ENCODE measurements at places on chromosomes 5 and 9. TPM values are rescaled to one million over a fixed set of nuclear protein-coding genes. Genes with fewer than 3 reads are reported as not detected.

- DNase-seq: no peak
These were observed 4.1 kb downstream of the PAX5 start for GRCh38 chr9:37029776-37030610.

DNA sequence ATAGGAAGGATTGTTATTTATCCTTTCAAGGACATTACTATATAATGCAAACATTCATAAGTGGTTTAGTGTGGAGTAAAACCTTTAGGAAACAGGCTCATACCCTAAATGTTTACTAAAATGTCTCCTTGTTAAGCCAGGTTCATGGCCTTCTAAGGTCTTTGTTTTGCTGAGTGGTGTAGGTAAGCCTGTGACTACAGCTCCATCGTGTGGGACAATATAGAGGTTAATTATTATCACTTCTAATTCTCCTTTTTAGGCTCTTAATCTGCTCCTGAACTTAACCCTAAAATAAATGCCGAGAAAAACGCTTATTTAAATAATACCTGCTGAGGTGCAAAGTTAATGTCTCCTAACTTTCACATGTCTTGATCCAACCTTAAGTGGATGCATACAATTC is 43.8 kb downstream of the SPINK5 start:
- no peak for DNase-seq

CYFIP2 gene
- total RNA-seq: 7.3 TPM

NDUFB6 gene
- total RNA-seq: 41.9 TPM

DNA sequence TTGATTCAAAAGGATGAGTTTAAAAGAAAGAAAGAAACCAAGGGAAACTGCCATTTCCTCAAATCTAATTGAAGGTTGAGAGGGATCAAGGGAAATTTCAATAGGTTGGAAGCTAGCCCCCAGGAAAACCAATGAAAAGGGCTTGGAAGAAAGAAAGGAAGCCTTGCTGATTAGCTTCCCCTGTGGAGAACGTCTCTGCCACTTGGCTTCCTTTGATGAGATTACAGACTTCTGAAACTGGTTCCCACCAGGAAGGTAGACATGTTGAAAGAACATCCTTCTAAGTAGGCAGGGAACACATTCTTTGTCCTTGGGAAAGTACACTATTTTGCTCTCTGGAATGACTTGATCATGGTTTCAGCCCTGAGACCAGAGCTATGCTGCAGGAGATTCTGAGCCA is 65.5 kb upstream of the DMRTA1 start:
- no peak for DNase-seq

DNA sequence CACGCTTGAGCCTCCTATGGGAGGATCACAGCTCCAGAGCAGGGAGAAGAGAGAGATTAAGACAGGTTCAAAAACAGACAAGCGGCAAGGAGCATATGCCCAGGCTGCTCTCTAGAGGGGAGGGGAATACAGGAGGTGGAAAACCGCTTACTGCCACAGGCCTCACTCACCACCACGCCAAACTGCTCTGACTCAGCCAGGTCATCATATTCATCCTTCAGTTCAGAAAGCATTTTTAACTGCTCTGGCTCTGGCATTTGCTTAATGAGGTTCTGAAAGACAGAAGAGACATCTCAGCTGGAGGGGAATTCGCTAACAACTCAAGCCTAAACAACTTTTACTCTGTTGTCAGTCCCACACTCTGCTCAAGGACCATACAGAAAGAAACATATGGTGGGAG is 40.1 kb downstream of the PCDHGC5 start:
- DNase-seq: no peak

DNA sequence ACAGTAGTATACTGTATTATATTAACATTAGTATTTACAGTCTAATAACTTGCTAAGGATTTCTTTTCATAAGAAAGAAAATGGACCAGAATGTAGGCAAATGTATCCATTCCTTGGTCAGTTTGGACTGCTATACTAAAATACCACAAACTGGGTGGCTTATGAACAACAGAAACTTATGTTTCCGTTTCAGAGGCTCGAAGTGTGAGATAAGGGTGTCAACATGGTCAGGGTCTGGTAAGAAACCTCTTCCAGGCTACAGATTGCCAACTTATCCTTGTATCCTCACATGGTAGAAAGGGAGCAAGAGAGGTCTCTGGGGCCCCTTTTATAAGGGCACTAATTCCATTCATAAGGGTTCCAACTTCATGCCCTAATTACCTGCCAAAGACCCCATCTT is 9.2 kb upstream of the ESM1 start:
- no peak for DNase-seq

DNA sequence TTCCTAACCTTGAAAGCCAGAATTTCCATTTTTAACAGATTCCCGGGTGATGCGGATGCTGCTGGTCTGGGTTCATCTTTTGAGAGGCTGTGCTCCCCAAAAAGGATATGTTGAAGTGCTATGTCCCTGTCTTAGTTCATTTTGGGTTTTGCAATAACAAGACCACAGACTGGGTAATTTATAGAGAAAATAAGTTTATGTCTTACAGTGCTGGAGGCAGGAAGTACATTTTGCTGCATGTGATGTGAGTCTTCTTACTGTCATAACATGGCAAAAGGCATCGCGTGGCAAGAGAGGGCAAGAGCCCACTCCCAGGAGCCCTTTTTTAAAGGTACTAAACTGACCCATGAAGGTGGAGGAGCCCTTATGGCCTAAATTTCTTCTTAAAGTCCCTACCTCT is 114.1 kb downstream of the DAPK1 start:
- no peak for DNase-seq

Data from mesenteric fat pad (tissue), 1 donor.